SW480 (cell line): ENCODE measurements at places on chromosomes 12 and 14.
A peak's percentile ranks its signal among the peaks of the same experiment; 100 is the strongest.

GRCh38 chr14:24437020-24437735 lies 5.4 kb downstream of the SDR39U1 start:
- DNase-seq, result no peak

DNA sequence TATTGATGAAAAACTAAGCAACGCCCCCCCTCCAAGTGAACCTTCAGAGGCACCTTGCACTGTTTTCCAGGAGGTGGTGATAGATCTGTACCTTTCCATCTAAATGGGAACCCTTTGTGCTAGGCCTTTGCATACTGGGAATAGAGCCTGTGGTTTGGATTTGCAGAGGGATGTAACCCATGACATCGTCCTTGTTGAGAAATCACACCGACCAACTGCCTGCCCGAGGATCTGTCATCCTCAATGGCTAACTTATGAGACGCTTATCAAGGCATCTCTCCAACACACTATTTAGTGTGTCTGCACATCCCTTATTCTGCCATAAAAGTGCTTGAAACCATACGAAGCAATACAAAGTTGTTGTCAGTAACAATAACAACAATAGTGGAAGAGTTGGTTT lies 22.9 kb downstream of the NTN4 start:
- DNase-seq, result no peak

DNA sequence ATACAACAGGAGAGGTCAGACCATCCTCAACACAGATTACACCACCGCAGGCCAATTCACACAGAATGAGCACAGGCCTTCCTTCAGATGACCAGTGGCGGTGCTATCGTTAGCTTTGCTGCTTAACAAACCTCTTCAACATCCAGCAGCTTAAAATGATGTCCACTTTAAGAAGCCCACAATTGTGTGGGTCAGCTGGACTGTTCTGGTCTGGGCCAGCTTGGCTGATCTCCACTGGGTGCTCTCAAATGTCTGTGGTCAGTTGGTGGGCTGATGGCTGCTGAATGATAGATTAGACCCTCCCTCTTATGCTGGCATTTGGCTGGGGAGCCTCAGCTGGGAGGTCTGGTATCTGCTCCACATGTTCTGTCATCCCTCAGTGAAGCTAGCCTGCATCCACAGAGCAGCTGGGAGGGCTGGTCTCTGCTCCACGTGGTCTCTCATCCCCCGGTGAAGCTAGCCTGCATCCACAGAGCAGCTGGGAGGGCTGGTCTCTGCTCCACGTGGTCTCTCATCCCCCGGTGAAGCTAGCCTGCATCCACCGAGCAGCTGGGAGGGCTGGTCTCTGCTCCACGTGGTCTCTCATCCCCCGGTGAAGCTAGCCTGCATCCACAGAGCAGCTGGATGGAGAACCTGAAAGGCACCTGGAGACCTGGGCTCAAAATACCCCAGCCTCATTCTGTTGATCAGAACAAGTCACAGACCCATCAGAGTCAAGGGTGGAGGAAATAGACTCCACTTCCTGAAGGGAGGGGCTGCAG lies 203.6 kb upstream of the DIO3 start:
- no peak for DNase-seq

GRCh38 chr12:38350342-38351174 lies 34.0 kb downstream of the ALG10B start:
- DNase-seq, result no peak

DNA sequence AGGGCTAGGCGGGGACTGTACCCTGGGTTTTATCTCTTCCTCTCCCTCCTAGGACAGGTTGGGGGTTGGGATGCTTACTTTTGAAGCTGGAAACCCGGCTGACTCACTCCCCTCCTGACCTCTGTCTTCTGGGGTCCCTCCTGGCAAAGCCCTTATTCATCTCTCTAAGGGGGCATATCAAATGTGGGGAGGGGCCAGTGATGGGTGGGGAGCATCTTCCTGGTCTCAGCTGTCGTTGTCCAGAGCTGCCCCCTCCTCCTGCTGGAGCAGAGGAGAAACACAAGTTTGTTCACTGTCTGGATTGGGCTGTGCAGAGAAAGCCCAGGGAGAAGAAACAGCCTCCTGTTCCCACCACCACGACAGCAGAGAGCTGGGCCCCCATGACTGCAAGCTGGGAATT lies 85.8 kb downstream of the TNFAIP2 start:
- DNase-seq, result no peak

GRCh38 chr14:65170768-65171507 lies 68.6 kb upstream of the MAX start:
- peak; percentile 25 for DNase-seq

DNA sequence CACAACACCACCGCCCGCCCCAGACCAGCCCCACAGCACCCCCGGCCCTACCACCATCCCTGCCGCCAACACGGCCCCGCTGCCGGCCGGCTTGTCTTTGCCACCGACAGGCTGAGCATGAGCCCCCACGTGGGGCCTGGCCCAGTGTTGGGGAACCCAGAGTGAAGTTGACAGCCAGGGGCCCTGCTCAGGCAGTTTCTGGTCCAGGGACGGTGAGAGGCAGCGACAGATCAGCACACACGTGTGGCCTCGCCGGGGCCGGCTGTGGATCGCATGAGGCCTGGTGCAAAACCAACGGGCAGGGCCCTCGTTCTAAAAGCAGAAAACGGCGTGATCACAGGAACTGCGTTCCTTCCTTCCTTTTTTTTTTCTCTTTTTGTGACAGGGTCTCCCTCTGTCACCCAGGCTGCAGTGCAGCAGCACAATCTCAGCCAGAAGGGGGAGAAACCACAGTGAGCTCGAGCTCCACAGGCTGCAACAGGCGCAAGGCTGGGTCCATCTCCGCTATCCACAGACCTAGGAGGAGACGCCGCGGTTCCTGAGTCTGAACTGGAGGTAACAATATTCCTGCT lies 50.5 kb upstream of the FBRSL1 start:
- DNase-seq, result no peak

GRCh38 chr12:54940727-54941315 lies 43.7 kb downstream of the TESPA1 start:
- DNase-seq, result no peak

DNA sequence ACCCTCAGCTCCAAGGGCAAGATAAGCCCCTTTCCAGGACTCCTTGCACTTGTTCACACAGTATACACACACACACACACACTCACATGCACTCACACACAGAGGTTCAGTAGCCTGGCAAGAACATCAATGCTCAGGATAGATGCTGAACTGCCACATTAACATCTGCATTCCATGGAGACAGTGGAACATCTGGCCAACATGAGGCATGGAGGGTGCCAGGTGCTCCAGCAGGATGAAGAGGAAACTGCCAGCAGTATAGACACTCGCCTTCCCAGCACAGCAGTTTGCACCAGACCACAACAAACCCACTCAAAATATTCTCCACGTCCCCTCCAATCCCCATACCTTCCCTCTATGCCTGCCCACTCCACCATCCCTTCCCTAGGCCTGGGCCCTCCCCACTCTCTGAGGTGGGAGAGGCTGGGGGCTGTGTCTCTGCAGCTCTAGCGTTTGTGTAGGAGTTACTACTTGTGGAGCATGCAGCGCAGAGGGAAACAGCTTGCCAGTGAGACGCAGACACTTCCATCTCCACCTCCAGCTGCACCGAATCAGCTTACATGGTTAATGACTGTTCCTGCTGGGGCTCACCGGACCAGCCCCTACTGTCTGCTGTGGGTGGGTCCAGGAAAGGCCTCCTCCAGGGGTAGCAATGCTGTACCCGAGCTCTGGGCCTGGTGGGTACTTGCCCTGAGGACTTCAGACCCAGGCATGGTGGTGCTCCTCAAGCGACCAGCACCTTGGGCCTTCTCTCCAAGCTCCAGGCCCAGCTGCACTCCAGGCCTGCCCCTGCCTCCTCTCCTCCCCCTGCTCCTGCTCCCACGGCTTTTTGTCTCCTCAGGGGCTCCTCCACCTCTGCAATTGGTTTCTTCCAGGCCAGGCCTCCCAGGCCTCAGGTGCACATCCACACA lies 18.6 kb upstream of the PLEKHG3 start:
- no peak for DNase-seq

DNA sequence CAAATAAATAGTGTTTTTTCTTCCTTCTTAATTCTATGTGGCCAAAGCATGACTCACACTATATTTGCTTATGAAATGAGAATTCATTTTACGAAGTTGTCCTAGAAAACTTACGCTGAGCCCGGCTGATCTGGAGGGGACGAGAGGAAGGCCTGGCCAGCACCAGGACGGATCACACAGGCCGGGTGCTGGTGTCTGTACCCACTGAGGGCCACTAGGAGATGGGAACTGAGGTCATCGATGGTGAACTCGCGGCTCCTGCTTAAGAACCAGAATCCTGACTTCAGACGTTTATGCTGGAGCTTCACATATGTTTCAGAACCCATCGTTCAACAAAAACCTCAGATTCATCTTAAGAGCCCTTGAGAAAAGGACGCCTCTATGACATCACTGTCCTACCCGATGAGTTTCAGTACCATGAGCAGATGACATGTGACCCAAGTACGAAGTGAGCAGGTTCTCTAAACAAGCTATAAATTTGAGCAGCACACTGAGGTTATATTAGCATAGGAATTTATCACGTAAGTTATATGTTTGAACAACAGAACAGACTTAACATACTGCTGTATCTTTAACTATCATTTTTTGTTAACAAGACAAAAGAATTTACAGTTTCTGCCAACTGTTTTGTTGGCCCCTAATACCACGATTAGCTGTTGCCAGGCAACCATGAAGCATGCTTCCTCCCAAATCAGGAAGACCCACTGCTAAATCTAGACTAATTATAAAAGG lies 111.9 kb downstream of the FOXN3 start:
- DNase-seq, result no peak

- DNase-seq, result no peak
Observed at GRCh38 chr12:113796066-113796827, 169.9 kb downstream of the RBM19 start.
